ENCODE measurements at places on chromosomes 7 and 10.

DNA sequence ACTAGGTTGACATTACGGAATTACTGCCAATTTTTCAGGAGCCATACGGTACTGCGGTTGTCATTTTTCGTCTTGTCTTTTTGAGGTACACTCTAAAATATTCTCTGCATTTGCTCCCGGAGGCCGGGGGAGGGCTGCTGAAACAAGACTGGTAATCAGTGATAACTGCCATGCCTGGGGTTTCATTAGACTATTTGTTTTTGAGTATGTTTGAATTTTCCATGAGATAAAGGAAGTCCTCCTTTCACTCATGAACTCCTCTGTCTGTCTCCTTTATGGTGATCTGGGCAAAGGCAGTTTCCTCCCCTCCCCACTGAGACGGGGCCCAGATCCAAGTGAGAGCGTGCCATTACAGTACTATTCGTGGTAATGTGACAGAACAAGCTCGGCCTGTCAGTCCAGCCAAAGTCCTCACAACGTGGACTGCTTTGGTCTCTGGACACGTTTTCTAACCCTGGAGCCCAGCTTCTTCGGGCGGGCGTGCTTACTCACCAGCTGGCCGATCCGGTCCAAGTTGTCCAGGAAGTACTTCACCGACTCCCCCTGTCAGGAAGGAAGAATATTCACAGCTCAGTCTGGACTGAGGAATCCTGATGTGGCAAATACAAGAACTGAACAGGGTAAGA lies 45.1 kb downstream of the AMZ1 start:
- no peak for DNase-seq

- no peak for DNase-seq
Observed at GRCh38 chr7:140923358-140924006, 1.2 kb downstream of the BRAF start.

- no peak for DNase-seq
Observed at GRCh38 chr10:65847436-65848230, 1078.2 kb upstream of the LRRTM3 start.

- DNase-seq, result no peak
Observed at GRCh38 chr10:112883360-112884178, 66.5 kb upstream of the TCF7L2 start.

GRCh38 chr7:28155964-28156363 lies 24.6 kb downstream of the JAZF1 start:
- DNase-seq, result peak; percentile 14

DNA sequence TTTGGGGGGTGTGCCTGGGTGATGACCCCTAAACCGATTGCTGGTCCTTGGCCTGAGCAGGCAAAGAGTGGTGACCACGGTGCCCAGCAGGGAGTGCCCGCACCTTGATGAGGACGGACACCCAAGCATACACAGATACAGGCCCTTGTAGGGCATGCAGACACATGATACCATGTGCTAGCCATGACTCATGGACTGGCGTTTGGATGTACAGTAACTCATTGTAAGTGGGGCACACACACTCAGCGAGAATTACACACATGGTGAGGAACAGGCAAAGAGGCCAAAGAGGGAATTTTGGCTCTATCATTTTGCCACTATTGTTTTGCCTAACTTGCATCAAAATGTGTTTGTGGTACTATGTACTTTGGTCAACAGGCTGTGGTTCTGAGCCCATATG lies 24.1 kb downstream of the KAZALD1 start:
- DNase-seq, result no peak

DNA sequence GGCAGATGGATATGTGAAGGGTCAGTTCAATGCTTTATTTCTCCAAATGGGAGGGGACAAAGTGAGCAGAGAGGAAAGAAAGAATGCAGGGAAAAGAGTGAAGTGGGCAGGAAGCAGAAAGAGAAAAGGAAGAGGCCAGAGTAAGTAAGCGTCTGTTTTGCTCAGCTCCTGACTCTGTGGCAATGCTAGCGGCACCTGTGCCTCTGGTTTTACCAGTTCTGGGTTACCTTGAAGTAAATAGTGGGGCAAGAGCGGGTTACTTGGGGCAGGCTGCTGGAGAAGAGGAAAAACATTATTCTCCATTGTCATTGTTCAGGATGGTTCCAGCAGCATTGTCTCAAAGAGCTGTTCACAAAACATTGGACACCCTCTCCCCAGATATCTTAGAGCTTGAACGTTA lies 1.9 kb downstream of the TAS2R40 start:
- no peak for DNase-seq

DNA sequence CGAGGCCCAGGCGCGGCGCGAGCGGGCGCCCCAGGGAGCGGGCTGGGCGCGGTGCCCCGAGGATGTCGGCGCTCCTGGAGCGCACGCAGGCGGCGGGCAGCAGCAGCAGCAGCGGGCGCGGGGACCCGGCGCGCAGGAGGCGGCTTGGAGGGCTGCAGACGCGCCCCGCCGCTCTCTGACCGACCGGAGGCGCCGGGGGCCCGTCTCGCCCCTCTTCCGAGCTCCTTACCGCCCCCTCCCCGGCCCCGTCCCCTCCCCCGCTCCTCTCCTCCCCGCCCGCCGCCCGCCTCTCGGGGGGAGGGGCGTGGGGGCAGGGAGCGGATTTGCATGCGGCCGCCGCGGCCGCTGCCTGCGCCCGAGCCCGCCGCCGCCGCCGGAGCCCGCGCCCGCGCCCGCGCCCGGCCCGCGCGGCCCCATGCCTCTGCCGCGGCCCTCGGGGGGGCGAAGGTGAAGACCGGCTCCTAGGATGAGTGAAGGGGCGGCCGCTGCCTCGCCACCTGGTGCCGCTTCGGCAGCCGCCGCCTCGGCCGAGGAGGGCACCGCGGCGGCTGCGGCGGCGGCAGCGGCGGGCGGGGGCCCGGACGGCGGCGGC lies at the start of gene NRG3:
Gene NRG3, plus strand, starts transcription at position 320 of the 592 bp plus-strand sequence.
- DNase-seq, result no peak

GRCh38 chr10:108303149-108303548 lies 1138.6 kb upstream of the SORCS1 start:
- DNase-seq, result no peak

DNA sequence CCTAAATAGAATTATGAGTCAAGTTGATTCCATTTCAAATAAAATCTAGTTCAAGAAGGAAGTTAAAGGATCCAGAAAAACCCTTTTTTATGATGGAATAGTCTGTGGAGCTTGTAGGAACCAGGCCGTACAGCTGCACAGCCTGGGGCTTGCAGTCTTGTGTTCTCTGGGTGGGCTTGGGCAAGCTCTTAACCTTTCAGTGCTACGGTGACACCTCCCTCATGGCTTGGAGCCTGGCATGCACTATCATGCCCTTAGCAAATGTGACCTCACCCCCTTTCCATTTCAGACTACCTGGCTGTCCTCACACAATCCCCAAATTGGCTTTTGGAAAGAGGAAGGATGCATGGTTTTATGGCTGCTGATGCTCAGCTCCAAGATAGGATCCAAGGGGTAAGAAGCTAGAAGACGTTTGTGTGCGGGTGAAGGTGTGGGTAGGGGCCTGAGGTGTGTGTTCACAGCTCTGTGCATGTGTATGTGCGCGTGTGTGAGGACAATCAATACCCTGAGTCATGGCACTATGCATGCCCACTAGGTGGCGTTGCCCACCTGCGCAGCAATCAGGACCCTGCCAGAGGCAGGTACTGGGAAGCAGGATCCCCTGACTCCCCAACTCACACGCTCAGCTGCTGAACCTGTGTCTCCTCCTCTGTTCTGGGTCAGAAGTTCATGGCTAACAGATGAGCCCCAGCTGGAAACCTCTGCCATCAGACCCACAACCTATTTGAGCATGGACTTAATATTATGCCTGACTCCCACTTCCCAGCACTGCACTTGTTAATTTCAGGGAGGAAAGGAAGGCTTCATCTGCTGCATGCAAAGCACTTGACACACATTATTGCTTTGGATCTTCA lies 113.4 kb downstream of the PTPN20 start:
- DNase-seq, result no peak

DNA sequence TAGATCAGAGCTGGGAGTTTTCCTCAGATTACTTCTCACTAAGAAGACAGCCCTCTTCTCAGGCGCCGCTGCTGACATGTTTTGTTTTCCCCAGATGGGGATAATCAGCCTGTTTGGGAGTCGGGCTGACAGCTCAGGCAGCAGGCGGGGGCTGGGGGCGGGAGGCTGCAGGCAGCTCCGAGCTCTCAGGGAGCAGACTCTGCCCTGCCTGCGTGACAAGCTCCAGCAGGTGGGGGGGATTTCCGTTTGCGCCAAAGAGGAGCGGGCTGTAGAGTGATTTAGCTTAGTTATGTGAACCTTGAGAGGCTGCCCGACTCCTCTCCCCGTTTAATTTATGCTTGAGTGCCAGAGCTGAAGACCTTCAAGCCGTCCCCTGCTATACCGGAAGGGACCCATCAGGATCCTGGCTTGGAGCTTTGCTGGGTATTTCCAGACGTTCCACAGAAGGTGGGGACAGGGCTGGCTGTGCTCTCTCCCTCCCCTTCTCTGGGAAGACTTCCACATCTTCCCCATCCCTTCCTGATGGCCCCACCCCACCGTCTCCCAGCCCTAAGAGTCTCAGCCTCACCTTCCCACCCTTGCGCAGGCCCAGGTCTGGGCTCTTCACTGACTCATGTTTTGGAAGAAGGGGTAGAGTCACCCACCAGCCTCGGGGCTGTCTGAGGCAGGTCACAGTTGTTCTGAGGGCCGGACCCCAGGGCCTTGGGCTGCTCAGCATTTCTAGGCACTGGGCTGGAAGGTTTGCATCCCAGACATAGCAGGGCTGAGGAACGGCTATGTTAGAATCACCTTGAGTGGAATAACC lies 24.7 kb upstream of the ADCYAP1R1 start:
- no peak for DNase-seq

- DNase-seq, result no peak
Observed at GRCh38 chr7:142865766-142866165, 10.9 kb downstream of the EPHB6 start.

DNA sequence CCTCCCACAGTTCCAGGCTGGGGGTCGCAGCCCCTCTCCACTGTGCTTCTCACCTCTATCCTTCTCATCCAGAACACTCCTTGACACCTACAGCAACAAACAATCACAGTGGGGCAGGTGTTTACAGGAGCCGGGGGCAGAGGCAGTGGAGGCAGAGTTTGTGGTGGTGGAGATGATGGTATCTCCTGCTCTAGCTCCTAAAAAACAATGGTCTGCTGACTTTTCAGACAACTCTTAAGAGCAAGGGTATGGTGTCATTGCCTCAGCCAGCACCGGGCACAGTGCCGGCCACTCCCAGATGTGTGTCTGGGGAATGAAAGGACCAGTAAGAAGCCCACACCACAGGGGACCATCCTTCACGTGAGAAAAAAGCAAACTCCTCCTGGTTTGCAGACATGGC lies 36.3 kb upstream of the ANTXRL start:
- no peak for DNase-seq

GRCh38 chr10:28219251-28219650 lies 83.6 kb downstream of the MPP7 start:
- DNase-seq, result no peak

- DNase-seq, result peak; percentile 30
Observed at GRCh38 chr7:44196450-44196872, 4.3 kb upstream of the YKT6 start.

- no peak for DNase-seq
Observed at GRCh38 chr7:70935854-70936253, 196.1 kb upstream of the GALNT17 start.

DNA sequence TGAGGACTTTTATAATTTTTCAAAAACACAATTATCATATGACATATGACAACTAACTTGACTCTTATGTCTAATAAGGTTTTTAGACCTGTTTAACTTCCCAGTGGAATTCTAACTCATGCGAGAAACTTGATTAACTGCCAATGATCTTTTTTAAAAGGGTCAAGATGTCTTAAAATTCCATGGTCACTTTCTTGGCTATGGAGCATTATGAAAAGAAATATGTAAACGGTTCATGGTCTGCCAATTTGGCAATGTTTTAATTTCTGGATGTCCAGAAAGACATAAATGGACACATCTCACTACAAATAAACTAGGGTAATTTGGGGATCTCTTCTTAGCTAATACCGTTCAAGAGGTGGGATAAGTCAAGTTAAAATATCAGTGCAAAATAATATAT lies 5.4 kb downstream of the ETV1 start:
- DNase-seq, result no peak

GRCh38 chr10:89256962-89257361 lies 5.4 kb upstream of the LIPA start:
- DNase-seq, result no peak

GRCh38 chr7:66105263-66105748 lies 9.3 kb upstream of the CRCP start:
- no peak for DNase-seq

- DNase-seq, result peak; percentile 27
Observed at GRCh38 chr10:45000752-45001380, at the start of gene ZNF22. Gene ZNF22, plus strand, starts transcription at chr10:45000923. Its CDS starts 2,446 bp downstream, at chr10:45003369.

DNA sequence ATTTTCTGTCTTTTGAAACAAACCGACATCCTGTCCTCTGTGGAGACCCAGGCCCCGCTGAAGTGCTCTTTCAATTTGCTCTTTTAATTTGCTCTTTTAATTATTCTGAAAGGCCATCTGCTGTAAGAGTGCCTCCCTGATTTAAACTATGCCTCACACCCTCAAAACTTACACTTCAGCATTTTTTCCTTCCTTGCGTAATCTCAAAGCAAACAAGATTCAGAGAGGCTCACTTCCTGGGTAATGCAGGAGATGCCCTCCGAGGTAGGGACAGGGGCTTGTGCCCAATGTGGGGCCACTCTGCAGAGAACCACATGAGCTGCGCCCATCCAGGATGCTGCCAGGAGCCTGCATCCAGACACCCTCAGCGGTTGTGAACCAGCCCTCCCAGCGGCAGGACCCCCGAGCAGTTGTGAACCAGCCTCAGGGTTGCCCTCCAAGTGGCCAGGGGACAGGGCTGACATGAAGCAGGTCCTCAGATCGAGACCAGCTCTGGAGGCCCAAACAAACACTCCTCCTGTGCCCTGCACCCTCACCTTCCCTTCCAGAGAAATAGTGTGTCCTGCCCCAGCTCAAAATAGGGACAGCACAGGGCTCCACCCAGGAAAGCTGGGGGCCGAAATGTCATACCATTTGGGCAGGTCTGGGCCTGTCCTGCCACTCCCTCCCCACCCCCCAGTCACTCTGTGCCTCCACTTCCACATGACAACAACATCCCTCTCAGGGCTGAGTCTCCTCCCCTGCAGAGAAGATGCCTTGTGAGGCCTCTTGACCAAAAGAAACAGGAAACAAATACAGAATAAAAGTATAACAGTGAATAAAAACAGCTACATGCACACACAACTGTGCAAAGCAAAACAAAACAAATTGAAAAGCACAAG lies 190.4 kb downstream of the PTPRN2 start:
- no peak for DNase-seq

- DNase-seq, result no peak
Observed at GRCh38 chr10:6033954-6034353, 28.2 kb downstream of the IL2RA start.

DNA sequence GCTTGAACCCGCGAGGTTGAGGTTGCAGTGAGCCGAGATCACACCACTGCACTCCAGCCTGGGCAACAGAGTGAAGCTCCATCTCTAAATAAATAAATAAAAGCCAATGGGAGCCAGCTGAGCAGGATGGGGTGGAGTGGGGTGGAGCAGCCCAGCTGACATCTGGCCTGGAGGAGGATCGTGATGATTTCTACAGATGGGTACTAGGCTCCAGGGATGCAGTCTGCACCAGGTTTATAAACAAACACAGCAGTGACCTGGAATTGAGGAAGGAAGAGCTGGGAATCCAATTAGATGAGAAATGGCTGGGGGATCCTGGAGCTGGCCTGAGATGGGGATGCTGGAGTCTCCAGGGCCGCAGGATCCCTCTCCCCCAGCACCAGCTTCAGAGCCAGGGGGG lies 7.3 kb upstream of the GRIFIN start:
- no peak for DNase-seq
